Muscle of leg (tissue), 16 donors: ENCODE measurements at places on chromosomes 1 and 21. TPM values are rescaled to one million over a fixed set of nuclear protein-coding genes. Genes with fewer than 3 reads are reported as not detected.

DNA sequence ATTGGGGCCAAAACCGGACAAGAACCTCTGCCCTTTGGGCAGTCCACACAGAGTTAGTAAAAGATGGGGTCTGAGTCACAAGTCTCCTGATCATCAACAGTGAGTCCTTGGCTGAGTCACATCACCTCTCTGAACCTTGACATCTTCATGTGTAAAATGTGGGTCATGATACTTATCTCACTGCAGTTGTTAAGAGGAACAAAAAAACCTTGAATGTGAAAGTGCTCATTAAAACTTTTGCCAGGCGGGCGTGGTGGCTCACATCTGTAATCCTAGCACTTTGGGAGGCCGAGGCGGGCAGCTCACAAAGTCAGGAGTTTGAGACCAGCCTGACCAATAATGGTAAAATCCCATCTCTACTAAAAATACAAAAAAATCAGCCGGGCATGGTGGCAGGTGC lies 15.7 kb downstream of the S100A16 start:
- no peak for DNase-seq

DNA sequence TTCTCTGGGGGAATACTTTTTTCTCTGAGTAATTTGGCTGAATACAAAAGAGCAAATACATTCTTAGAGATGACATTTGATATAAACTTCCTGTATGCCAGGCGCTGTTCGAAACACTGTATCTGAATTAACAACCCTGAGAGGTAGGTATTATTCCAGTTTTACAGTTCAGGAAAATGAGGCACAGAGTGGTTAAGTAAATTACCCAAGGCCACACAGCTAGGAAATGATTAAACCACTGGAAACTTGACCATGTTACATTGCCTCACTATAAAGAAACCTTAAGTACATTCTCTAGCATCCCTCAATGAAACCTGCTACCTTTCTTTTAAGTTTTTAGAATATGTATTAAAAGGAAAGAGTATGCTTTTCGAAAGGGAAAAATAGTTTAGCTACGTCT lies 54.6 kb downstream of the SMYD2 start:
- no peak for DNase-seq

DNA sequence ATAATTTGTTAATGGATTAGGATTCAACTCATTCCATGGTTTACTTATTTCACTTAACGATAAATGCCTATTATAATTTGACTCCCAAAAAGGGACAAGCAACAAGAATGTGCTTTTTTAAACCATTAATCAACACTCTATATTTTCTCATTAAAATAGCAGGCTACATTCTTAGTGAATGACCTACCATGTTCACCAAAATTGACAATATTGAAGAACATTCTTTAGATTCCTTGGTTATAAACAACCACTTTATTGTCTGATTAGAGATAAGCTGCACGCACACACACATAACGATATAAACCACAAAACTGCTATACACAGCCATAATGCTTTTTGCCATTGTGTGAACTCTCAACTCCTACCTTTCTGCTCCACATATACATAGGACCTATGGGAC lies 75.4 kb upstream of the LRRC7 start:
- no peak for DNase-seq

DNA sequence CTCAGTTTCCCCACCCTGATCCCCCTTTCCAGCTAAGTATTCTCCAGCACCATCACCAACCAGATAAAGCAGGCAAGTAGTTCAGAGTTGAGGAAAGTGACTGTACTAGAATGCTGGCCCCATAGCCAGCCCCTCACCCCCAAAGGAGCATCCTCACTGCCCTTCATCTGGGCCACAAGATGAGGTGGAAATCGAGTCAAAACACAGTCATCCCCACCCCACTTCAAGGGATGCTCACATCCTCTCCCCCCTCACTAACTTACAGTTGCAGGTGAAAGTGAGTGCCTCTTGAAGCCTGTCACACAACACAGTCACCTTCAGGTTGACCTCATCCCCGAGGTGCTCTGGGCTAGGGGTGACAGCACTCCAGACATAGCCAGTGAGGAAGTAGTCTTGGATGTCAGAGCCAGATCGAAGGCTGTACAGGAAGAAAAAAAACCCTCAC lies 30.4 kb downstream of the PIK3C2B start:
- no peak for DNase-seq

DNA sequence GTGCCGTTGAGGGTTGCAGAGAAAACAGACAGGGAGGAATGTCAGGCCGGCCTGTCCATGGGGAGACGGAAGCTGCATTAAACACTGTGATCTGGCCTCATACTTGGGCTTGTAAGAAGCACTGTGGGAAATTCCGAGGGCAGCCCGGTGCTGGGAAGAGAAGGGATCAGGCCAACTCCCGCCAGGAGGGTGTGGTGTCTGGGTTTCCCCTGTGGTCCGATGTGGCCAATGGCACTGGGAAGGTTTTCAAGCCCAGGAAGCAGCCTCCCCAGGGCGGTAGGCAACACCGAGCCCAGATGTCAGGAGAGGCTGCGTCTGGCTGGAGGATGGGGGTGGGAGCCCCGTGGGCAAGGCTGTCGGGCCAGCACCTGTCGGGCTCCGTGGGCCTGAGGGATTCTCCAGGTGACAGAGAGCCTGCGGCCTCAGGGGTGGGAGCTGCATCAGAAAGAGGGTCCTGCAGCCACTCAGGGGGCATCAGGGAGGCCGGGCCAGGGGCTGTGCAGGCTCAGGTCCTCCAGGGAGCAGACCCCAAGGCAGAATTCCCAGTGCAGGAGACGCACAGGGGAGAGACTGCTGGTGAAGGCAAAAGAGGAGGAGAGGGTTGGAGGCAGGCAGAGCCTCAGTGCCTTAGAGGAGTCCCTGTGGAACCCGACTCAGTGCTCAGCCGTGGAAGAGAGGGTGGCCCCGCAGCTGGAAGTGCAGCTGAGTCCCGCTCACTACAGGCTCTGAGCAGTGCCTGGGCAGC lies 8.4 kb downstream of the UBASH3A start:
- no peak for DNase-seq

- DNase-seq, result no peak
These were observed 314.3 kb downstream of the BACH1 start for GRCh38 chr21:29613021-29613420.

DNA sequence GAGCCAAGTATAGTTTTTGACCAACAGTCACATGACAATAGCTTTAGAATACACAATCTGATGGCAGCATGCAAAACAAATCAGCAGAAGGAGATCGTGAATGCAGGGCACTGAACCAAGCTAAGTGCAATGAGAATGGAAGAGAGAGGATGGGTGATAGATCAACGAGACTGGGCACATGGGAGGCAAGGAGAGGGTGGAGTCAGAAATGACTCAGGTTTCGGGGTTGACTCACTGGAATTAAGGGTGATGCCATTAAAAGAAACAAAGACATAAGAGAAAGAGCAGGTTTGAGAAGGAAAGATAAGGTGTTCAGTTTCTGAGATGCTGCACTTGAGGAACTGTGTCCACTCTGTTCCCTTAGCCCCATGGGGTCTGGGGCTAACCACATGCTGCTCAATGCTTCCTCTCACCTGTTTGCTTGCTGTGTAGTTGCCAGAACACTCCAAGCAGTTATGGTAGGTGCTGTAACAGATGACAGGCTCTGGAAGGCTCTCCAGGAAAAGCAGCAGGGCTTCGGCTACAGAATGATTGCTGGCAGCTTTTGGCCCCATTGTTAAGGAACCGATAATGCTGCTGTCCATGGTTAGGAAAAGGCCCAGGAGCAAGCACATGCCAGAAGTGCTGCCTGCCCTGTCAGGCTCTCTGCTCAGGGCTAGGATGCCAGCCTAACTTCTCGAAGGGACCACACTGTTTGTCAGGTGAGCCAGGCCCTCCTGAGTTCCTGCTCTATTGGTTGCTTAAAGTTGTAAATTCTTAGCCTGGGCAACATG lies 6.1 kb upstream of the MTF1 start:
- DNase-seq, result no peak

GRCh38 chr1:229130028-229130668 lies 140.8 kb upstream of the RAB4A start:
- peak; percentile 70 for DNase-seq

DNA sequence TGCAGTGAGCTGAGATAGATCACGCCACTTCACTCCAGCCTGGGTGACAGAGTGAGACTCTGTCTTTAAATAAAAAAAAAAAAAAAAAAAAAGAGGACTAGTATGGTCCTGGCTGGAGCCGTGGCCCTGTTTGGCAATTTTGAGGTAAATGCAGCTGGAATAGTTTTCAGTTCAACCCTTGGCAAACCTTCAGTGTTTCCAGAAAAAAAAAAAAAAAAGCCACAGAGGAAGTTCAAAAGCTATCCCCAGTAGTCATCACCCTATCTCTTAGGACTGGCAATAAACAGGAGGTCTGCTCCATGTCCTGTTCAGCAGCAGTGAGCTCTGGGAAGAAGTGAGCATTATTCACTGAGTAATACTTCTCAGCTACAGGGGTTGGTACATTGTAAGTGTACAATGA lies 56.8 kb upstream of the ERRFI1 start:
- peak; percentile 48 for DNase-seq

DNA sequence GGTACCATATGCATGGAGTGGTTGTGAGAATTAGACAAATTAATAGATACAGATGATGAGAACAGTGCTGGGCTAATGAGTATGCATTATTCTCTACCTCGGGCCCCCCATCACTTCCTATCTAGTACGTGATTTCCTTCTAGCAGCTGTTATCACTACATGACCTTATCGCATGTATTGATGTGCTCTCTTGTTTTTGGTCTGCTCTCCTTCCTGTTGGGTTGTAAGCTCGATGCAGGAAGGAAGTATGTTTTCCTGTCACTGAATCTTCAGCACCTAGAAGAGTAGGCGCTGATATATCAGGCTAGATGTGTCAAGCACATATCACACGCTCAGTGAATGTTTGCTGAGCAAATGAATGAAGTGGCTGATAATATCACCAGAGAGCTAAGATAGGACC lies 43.9 kb upstream of the IFNAR2 start:
- no peak for DNase-seq

DNA sequence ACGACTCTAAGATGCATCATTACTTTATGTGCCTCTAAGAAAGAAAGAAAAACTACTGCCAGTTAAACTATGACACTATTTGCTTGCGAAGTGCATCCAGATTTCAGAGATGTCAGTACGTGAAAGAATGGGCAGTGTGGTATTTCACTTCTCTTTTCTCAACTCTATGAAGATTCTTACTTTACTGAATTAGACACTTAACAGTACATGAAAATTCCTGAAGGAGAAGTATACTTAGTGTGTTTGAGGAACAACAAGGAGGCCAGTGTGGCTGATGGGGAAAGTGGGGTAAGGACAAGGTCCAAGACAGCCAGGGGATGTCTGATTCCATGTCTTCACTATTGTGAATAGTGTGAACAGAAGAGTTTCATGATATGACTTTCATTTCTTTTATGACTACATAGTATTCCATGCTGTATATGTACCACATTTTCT lies 53.9 kb upstream of the HSD17B7 start:
- DNase-seq, result no peak

- no peak for DNase-seq
These were observed 7.1 kb downstream of the DMRTA2 start for GRCh38 chr1:50416150-50416527.

DNA sequence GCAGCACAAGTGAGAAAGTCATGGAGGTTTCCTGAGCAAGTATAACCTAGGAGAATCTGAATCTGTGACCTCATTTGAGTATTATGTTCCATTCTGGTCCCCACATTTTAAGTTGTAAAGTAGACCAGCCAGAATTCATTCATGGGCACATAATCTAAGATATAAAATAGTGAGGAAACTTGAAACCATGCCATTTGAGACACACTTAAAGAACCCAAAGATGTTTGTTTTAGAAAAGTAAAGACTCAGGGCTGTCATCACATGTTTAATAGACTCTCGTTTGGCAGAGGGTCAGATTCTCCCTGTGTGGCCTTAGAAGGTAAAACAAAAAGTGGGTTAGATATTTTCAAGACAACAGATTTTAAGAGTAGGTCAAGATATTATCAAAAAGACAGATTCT lies 6.4 kb downstream of the SZT2 start:
- no peak for DNase-seq

GRCh38 chr1:47184090-47184821 lies 5.6 kb downstream of the PDZK1IP1 start:
- DNase-seq, result no peak

GRCh38 chr1:182615468-182616129 lies 11.4 kb upstream of the RGS16 start:
- DNase-seq, result peak; percentile 87

- peak; percentile 96 for DNase-seq
These were observed 9.8 kb downstream of the PDXK start for GRCh38 chr21:43728467-43729390.

DNA sequence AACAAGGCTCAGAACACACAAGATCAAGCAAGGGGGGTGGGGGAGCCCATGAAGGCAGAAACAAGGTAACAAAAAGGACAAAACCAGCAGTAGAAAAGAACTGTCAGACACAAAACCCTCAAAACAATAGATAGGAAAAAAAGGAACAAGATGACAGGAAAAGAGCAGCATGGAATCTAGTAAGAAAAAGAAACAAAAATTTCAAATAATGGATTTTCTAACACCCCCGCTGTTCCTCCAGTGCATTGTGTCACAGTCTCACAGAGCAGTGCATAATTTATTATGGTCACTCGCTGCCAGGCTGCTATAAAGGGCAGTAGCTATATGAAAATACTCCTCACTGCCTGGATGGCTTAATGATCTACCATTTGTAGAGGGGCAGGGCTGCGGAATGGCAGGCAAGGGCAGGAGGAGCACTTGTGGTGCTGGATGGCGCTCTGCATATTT lies 567.9 kb downstream of the DPYD start:
- no peak for DNase-seq

DNA sequence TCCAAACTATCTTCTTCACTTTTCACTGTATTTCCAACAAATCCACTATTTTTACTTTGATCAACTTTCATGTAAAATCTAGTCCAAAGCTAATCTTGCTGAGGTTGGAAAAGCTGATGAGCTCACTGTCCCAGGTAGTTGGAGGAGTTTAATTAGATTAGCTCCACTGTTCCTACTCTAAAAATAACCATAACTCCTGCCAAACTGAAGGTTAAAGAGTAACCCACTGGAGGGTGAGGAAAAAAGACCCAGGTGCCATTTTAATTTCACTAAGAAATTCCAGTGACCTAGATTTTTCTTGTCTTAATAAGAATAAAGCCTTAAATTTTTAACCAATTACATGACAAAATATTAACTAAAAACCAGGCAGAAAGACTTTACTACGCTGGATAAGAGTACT lies 15.3 kb downstream of the DCAF8 start:
- DNase-seq, result no peak

TFF2 gene
- not detected for total RNA-seq

GOLT1A gene
- total RNA-seq, result 0.09 TPM

S100A1 gene
- total RNA-seq, result 4.7 TPM

ADAMTSL4 gene
- total RNA-seq, result 20.2 TPM

KRTAP7-1 gene
- total RNA-seq, result not detected

MTARC1 gene
- 4.3 TPM for total RNA-seq

SNIP1 gene
- total RNA-seq, result 7.2 TPM

PGBD5 gene
- 10.3 TPM for total RNA-seq

WNT3A gene
- not detected for total RNA-seq
